ENCODE measurements at places on chromosomes 12 and 14. TPM values are rescaled to one million over a fixed set of nuclear protein-coding genes. Genes with fewer than 3 reads are reported as not detected.

The BEST3 gene
- total RNA-seq, result not detected

The PRIMA1 gene
- total RNA-seq, result 9.4 TPM

The RTL1 gene
- total RNA-seq, result not detected

The SLC38A4 gene
- total RNA-seq, result not detected

The EID3 gene
- total RNA-seq, result 1.4 TPM

The TAS2R7 gene
- total RNA-seq, result not detected

The BICDL1 gene
- not detected for total RNA-seq

GRCh38 chr12:1533602-1534304 is 60.6 kb downstream of the FBXL14 start:
- no peaks in the 10 kb centered on the region for H3K36me3 ChIP-seq
- no peak overlapping the region for H3K4me3 ChIP-seq
- H3K27ac ChIP-seq, result no peak overlapping the region
- peaks cover 2% of the 10 kb centered on the region for H3K4me1 ChIP-seq
- no peak for DNase-seq
- no peaks in the 10 kb centered on the region for H3K27me3 ChIP-seq

GRCh38 chr14:102775855-102776760 is 1.1 kb upstream of the TRAF3 start:
- no peak for DNase-seq
- peak overlapping the region; percentile 65 for H3K27ac ChIP-seq
- H3K4me1 ChIP-seq, result peaks cover 12% of the 10 kb centered on the region
- no peak overlapping the region for H3K4me3 ChIP-seq

DNA sequence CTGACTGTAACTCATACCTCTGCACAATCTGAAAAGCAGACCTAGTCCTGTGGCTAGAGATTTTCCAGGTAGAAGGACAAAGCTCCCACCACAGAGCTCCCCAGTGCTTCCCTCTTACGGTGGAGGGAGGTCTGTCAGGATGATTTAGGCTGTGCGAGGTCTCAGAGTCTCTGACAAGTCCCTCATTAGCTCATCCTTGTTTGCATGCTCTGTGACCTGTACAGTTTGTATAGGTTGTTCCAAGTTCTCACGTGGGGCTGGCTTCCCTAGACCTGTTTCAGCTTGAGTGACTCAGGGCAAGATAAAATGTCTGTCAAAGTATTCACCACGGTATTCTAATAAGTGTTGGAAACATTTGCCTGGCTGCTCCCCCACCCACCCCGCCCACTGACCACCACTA is 34.8 kb downstream of the ASCL1 start:
- H3K36me3 ChIP-seq, result no peaks in the 10 kb centered on the region
- no peak overlapping the region for H3K4me3 ChIP-seq
- DNase-seq, result no peak
- no peak overlapping the region for H3K27ac ChIP-seq
- no peaks in the 10 kb centered on the region for H3K4me1 ChIP-seq
- H3K27me3 ChIP-seq, result no peaks in the 10 kb centered on the region

DNA sequence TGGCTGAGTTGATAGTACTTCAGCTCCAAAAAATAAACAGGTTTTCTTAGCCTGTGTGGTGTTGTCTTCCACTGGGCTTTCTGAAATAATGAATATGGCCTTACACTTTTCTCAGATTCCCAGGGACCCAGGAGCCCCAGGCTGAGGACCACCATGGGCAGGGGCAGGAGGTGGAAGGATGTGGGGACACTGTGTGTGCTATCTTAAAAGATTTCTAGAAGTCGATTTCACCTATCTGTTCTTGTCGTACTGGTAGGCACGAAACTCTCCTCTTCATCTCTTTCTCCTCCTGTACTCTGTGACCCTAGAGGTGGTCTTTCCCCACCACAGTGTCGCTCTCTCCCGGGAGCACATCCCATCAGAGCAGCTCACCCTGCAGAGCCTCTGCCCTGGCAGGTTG is 107.7 kb upstream of the FKBP4 start:
- H3K36me3 ChIP-seq, result peaks cover 84% of the 10 kb centered on the region
- no peak overlapping the region for H3K27ac ChIP-seq
- no peak overlapping the region for H3K4me3 ChIP-seq
- DNase-seq, result no peak
- H3K4me1 ChIP-seq, result no peaks in the 10 kb centered on the region

- no peaks in the 10 kb centered on the region for H3K4me1 ChIP-seq
- no peaks in the 10 kb centered on the region for H3K36me3 ChIP-seq
- H3K4me3 ChIP-seq, result no peak overlapping the region
- H3K27me3 ChIP-seq, result no peaks in the 10 kb centered on the region
- no peak overlapping the region for H3K27ac ChIP-seq
Observed at GRCh38 chr12:84607170-84607819, 305.3 kb downstream of the SLC6A15 start.

DNA sequence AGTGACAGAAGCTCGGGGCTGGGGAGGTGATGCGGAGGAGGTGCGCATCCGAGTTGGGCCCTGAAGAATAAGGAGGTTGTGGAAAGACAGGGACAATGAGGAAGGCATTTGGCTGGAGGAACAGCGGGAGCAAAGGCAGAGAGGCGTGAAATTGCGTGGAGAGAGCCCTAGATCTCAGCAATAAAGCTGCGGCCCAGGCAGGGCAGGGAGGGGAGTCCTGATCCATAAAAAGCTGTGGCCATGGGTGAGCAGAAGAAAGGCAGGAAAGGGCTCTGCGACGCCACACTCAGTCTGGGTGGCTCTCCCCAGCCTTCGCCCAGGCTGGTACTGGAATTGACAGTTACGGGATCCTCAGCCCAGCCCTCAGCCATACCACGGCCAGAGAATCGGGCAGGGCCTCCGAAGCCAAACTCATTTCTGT is 2.2 kb downstream of the FIGNL2 start:
- H3K4me3 ChIP-seq, result no peak overlapping the region
- peaks cover 28% of the 10 kb centered on the region for H3K27me3 ChIP-seq
- no peaks in the 10 kb centered on the region for H3K36me3 ChIP-seq
- no peaks in the 10 kb centered on the region for H3K4me1 ChIP-seq

DNA sequence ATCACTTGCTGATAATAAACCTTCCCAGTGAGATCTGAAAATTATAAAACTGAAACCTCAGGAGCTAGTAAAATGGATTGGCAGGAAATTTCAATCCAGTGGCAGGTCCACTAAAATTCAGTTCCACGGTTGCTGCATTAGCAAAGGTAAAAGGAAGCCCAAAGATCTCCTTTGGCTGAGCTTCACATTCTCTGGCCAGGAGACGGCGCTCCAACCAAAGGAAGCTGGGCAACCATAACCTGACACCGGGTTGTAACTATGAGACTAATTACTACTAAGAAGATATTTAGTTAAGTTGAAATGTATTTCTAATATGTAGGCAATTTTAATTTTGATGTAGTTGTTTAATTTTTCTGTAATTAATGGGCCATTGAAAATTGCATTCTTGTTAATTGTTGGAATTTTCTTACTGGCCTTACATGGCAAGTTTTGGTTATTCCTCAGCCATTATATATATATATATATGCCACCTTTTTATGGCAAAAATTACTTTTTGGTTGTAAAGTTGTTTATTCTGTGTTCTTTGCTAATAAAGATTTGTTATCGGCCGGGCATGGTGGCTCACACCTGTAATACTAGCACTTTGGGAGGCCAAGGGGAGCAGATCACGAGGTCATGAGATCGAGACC is 17.0 kb downstream of the OR8S1 start:
- H3K4me1 ChIP-seq, result no peaks in the 10 kb centered on the region
- no peaks in the 10 kb centered on the region for H3K27me3 ChIP-seq
- H3K4me3 ChIP-seq, result no peak overlapping the region
- no peaks in the 10 kb centered on the region for H3K36me3 ChIP-seq

DNA sequence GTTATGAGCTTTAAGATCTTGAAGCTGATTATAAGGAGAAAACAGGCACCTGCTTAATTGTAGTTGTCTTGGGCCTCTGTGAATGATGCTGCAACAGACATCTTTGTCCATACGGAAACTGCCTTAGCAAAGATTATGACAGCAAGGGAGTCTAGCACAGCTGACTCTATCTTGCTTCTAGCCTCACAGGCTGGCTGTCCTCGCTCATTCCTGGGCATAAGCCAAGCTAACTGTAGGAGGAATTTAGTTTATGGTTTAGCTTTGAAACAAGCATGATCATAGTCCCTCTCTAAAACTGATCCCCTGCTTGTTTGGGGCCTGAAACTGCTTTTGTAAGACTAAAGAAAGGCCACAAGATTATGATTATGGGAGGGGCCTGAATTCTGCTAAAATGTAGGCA is 74.3 kb upstream of the C14orf132 start:
- no peak overlapping the region for H3K4me3 ChIP-seq
- no peaks in the 10 kb centered on the region for H3K27me3 ChIP-seq
- no peak for DNase-seq
- no peaks in the 10 kb centered on the region for H3K36me3 ChIP-seq
- H3K27ac ChIP-seq, result no peak overlapping the region

DNA sequence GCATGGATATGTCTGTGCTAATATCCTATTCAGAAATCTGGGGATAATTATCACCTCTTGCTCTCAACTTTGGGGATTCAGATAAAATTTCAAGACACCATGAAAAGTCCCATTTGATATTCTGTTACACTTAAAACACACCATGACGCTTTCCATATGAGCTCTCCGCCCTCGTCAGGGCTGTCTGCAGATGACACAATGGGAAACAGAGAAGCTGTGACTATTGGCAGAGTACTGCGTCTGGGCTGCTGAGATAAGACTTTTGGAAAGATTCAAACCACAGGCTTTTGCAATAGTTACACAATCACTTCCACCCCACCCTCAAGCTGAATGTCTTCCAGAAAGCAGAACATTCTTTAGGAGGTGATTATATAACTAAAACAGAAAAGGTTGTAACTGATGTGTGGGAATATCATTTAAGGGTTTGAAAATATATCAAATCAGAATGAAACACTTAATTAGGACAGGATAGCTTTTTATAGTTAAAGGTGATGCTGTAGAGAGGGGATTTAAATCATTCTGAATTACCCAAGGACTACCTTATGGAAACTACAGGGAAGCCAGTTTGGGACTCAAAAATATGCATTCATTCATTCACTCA is 75.3 kb upstream of the TMPO start:
- no peaks in the 10 kb centered on the region for H3K4me1 ChIP-seq
- no peak overlapping the region for H3K4me3 ChIP-seq
- H3K27ac ChIP-seq, result no peak overlapping the region
- no peaks in the 10 kb centered on the region for H3K36me3 ChIP-seq
- DNase-seq, result peak; percentile 85
- H3K27me3 ChIP-seq, result no peaks in the 10 kb centered on the region

- no peaks in the 10 kb centered on the region for H3K4me1 ChIP-seq
- H3K27me3 ChIP-seq, result no peaks in the 10 kb centered on the region
- H3K36me3 ChIP-seq, result no peaks in the 10 kb centered on the region
Observed at GRCh38 chr12:14283489-14284144, 81.9 kb upstream of the ATF7IP start.

DNA sequence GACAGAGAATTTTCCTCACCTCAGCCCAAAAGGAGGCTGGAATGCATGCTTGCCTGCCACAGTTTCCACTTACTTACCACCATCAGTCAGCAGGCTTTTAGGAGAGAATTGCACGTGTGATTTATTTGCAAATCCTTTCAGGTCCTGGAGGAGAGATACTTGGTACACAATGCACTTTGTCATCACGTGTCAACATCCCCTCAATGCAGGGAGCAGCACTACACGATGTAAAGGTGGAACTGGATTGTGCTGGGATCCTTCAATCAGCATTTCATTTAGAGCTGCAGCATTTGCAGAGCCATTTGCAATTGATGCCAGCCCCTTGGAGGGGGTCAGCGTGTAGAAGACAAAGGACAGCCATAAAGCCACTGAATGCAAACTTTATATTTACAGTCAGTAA is 218.1 kb downstream of the GLT1D1 start:
- no peaks in the 10 kb centered on the region for H3K36me3 ChIP-seq
- H3K27ac ChIP-seq, result no peak overlapping the region

DNA sequence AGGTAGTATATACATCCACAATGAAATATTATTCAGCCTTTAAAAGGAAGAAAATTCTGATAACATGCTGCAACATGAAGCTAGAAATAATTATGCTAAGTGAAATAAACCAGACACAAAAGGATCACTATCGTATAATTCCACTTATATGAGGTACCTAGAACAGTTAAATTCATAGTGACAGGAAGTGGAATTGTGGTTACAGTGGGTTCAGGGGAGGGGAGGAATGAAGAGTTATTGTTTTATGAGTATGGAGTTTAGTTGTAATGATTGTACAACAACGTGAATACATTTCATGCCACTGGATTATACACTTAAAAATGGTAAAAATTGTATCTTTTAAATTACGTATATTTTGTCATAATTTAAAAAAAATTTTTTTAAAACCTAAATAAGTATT is 21.0 kb downstream of the EEA1 start:
- H3K27ac ChIP-seq, result no peak overlapping the region
- H3K36me3 ChIP-seq, result no peaks in the 10 kb centered on the region
- H3K4me3 ChIP-seq, result no peak overlapping the region

DNA sequence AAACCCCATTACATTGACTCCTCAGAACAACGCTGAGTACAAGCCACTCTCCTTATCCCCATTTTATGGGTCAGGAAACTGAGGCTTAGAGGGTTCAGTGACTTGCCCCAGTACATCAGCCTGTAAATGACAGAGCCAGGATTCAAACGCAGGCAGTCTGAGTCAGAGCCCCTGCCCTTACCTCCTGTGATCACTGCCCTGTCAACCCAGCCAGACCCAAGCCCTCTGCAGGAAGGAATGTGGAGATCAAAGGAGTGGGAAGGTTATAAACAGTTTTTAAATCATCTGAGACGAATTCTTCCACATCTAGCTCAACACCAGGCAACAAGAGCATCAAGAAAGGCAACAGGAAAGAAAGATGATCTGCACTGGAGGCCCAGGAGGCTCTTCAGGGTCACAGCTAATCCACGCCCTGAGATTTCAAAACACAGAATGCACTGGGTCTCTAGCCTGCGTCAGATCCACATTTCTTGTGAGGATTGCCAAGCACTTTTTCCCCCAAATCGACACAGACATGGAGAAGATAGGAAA is 38.5 kb downstream of the SPTB start:
- no peaks in the 10 kb centered on the region for H3K27me3 ChIP-seq
- H3K4me3 ChIP-seq, result no peak overlapping the region
- no peak for DNase-seq
- no peaks in the 10 kb centered on the region for H3K4me1 ChIP-seq

DNA sequence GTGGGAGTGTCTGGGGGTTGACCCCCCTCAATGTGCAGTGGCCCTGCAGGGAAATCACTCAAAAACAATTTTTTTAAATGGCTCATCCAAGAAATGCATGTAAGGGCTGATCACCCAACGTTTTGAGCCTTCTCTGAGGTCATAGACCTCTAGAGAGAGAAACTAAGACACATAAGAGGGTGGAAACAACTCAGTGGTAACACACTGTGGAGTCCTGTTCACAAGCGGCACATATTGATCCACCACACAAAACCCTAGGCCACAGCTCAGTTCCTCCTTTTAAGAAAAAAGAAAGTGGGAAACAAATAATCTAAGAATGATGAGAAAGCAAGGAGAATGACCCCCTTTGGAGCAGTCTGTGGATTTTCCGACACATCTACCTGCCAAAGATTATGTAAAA is 83.0 kb upstream of the METAP2 start:
- no peak for DNase-seq
- no peaks in the 10 kb centered on the region for H3K4me1 ChIP-seq
- H3K27me3 ChIP-seq, result no peaks in the 10 kb centered on the region
- H3K27ac ChIP-seq, result no peak overlapping the region
- H3K36me3 ChIP-seq, result no peaks in the 10 kb centered on the region

- no peak overlapping the region for H3K27ac ChIP-seq
- H3K4me3 ChIP-seq, result no peak overlapping the region
- H3K36me3 ChIP-seq, result peaks cover 19% of the 10 kb centered on the region
- no peaks in the 10 kb centered on the region for H3K27me3 ChIP-seq
- no peaks in the 10 kb centered on the region for H3K4me1 ChIP-seq
- DNase-seq, result no peak
Observed at GRCh38 chr12:85805654-85806053, 30.6 kb downstream of the RASSF9 start.

Data from ascending aorta (tissue), 2 donors.